ENCODE measurements at places on chromosomes 7 and 10.

DNA sequence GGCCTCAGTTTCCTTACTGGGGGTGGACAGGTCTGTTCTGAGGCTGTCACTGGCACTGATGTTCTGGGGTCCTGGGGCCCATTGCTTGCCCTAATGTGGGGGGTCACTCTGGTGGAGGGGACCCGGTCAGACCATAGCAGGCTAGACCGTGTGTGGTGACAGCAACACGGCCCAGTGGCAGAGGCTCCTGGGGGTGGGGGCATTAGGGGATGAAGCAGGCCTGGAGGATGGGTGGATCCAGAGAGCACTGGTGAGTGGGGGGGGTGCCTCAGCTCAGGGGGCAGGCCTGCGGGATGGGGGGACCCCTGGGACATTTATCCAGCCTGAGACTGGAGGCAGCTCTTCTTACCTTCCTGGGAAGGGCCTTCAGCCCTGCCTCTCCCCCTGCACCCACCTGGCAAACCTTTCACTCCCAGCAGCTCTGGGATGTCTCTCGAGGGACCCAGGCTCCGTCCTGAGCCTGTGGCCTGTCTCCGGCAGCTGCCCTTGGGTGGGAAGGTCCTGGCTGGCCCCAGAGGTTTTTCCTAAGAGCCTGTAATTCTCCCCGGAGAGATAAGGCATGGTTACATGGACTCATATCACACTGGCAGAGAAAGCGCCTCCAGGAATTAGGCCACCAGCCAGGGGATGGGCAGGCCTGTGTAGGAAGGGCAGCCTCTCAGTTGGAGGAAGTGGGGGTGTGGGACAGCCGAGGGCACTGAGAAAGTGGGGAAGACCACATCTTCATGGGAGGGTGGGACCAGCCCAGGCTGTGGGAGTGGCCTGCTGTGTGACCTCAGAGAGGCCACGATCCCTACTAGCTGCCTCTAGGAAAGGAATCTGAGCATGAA lies 147.7 kb downstream of the UBE2H start:
- no peak for DNase-seq

DNA sequence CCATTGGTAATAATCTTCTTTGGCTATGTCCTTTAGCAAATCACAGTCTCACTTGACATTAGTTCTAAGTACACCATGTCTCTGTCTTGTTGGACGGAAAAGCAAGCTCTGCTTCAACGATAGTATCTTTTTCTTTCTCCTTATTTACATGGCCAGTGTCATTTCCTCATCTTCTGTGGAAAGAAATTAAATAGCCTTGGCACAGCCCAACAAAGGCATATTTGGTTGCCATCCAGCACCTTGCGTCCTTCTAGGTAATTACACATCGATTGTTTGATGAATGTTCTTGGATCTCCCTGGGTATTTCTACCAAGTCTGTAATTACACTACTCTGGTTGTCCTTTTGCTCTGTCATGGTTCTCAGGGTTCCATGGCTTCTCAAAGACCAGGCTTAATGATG lies 183.1 kb downstream of the CHN2 start:
- DNase-seq = no peak

DNA sequence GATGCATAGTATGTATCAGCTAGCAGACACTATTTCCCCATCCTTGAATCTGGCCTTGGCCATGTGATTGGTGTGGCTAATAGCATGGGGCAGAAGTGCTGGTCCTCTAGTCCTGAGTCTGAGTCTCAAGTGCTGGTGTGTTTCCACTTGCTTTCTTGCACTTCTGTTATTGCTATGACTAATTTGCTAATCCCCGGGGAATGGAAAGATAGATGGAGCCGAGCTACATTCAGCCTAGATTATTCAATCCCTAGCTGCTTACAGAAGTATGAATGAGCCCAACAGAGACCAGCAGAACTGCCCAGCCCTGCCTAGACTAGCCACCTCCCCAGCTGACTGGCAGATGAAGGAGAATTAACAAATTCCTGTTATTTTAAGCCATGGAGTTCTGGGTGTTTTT lies 53.2 kb upstream of the SYPL1 start:
- no peak for DNase-seq

DNA sequence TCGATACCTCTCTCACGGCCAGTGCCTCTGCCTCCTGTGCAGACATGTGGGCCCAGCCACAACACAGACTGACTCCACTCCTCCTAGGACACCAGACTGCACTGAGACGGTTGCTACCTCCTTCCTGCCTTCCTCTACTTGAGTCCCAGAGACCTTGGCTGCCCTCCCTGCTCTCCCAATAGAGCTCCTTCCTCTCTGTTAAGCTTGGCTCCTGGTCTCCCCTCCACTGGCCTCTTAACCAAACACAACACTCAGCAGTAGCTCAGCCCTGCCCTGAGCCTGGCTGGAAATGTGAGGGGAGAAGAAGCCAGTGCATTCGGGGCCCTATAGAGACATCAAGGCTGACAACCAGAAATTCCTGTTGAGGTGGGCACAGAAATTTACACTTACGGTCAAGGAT lies 102.0 kb downstream of the HTR5A start:
- DNase-seq = no peak

GRCh38 chr10:11602358-11602757 lies 9.1 kb downstream of the USP6NL start:
- DNase-seq = no peak

DNA sequence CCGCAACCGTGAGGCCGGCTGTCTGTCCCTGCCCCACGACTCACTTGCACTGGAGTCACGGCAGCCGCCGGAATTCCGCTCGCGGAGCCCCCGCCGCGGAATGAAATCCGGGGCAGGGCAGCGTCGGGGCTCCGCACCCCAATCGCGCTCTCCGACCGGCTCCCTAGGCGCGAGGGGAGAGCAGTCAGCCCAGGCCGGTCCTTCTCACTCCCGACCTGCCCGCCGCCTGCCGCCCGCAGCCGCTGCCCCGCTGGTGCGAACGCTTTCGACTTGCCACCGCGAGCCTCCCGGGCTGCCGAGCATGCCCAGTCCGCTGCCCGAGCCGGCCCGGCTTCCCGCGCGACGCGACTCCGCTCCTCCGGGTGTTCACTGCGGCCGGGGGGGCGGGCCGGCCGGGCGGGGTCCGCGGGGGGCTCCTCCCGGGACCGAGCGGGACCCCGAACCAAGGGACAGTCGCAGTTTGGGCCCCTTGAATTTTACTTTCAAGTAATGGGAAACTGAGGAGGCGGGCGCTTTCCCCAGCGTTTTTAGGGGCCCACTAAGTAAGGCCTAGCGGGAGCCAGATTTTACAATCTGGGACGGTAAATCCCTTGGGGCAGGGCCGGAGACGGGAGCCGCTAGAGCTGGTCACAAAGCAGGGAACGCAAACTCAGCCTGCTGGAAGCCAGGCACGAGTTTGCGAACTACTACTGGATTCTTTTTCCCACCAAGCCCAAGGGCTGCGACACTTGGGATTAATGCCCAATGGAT lies at the start of gene SGMS1:
SGMS1 (minus strand) TSS at position 294 of the 750 bp plus-strand sequence. CDS start 279,842 bp downstream, outside the sequence.
- DNase-seq = peak; percentile 78
